ENCODE measurements at places on chromosomes 11 and 22.

GRCh38 chr22:40224702-40225101, 47.0 kb downstream of the TNRC6B start:
- no peak for DNase-seq

DNA sequence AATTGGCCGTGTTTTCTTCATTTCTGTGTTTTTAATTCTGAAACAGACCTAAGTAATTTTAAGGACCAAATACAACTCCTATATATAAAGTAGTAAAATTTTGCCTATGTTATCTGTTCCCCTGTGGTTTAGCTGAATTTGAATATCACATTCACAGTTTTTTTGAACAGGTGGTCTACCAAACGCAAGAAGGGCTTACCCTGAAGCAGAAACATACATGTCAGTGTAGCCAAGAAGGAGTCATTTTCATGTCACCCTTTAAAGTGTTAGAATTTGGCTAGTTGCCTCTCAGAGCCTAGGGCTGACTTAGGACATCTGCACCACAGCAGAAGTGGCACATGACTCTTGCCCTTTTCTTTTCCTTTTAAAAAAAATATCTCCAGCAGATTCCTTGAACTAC, 34.3 kb downstream of the MYBPC3 start:
- DNase-seq = no peak

- DNase-seq = no peak
Measured at GRCh38 chr11:95135880-95136279, 46.2 kb downstream of the ENDOD1 start.

- DNase-seq = no peak
Measured at GRCh38 chr22:43501878-43502277, 90.1 kb downstream of the MPPED1 start.

DNA sequence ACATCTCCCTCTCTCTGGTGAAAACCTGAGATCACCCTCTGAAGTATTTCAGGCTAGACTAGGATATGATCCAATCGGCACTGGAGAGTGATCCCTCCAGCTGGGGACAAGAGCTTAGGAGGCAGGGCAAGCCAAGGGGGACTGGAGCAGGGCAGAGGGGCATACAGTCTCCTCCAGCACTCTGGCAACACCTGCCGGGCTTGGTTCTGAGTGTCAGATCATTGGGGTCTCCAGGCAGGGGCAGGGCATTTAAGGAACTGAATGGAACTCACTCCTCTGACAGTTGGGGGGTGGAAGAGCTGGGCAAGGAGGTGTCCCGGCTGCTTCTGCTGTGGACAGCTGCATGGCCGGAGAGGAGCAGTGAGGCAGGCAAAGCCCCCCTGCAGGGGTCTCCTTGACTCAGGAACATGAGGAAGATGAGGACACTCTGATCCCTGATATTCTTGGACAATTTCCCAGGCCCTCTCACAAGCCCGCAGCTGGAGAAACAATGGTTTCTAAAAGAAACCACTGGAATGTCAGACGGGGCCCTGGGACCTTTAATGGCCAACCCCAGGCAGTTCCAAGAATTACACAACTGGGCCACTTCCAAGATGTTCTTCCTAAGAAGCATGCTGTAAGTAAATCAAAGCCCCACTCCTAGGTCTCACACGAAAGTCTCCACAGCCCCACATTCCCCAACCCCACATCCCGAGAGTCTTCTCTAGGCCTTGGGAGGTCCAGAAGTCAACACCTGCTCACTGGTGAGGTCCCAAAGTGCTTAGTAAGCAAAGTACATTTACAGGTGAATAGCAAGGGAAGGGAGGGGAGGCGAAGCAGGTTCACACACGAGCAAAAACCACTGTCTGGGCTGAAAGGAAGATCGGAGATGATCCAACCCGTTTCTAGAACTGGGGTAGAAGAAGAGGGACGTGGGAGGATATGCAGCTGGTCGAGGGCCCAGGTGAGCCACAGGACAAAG, 1.2 kb upstream of the CCDC86 start:
- no peak for DNase-seq

DNA sequence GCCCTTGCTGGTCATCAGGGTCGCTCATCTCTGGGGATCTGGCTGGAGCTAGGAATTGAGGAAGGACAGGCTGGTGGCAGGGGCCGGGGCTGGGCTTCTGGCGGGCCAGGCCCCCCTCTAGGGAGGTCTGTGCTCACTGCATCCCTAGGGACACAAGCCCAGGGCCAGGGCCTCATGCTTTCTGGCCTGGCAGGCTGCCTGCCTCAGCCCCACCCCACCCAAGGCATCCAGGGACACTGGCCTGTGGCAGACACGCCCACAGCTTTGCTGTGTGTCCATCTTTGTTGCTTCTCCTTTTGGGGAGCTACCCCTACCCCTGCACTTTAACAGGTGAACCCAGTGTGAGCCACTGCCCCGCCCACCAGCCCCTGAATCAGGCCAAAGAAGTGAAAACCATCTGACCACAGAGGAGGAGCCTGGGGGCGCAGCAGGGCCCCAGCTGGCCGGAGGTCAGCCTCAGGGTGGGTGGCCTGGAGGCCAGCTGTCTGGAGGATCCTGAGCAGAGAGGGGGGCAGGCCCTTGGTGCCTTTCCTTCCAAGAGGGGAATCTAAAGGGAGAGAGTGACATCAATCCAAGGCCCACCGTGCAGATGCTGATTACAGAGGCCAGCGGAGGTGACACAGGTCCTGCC, 26.8 kb upstream of the CELSR1 start:
- DNase-seq = no peak

- no peak for DNase-seq
Measured at GRCh38 chr11:78269806-78270205, 81.1 kb downstream of the USP35 start.

DNA sequence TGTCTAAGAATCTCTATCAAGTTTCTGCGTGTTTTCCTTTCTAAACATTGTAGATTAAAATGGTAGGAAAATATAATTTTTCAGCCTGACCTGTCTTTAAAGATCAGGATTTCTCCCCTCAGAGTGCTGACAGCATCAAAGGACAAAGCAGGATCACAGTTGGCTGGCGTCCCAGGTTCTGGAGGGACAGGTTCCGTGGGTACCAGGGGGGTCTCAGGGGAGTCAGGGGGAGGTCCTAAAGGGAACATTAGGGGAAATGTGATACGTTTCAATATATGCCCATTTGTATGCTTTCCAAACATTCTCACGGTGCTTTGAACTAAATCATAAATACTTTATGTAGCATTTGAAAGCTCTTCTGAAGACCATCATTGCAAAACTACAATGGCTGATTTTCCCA, 3.4 kb downstream of the MMP3 start:
- DNase-seq = no peak

- no peak for DNase-seq
Measured at GRCh38 chr11:65213322-65214211, 31.8 kb downstream of the CAPN1 start.

DNA sequence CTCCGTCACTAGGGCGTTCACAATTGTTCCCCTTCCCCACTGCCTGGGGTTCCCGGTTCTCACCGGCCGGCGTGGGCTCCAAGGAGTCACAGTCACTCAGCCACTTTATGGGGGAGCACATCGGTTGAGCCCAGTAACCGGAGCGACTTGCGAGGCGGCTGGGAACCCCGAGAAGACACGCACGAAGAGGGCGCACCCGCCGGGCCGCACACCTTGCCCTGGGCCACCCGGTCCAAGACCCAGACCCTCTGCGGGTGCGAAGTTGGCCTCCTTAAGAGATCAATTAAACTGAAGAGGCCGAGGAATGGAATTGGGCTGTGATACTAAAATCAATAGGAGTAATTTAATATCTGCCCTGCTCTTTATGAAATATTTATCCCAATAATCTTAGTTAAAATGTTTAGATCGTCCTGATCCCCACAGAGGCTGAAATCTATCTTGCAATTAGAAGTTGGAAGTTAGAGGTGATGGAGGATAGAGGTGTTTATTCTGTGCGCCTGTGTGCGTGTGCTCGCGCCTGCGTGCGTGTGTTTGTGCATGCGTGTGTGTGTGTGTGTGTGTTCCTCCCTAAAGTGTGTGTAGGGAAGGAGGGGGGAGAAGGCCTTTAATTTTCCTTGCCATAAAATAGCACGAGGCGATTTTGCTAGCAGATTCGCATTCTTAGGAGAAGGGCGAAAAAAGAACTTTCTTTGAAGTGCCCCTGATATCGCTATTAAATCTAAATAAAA, 954 bp upstream of the MN1 start:
- DNase-seq = no peak

GRCh38 chr22:28909375-28909774, 26.0 kb downstream of the ZNRF3 start:
- no peak for DNase-seq

DNA sequence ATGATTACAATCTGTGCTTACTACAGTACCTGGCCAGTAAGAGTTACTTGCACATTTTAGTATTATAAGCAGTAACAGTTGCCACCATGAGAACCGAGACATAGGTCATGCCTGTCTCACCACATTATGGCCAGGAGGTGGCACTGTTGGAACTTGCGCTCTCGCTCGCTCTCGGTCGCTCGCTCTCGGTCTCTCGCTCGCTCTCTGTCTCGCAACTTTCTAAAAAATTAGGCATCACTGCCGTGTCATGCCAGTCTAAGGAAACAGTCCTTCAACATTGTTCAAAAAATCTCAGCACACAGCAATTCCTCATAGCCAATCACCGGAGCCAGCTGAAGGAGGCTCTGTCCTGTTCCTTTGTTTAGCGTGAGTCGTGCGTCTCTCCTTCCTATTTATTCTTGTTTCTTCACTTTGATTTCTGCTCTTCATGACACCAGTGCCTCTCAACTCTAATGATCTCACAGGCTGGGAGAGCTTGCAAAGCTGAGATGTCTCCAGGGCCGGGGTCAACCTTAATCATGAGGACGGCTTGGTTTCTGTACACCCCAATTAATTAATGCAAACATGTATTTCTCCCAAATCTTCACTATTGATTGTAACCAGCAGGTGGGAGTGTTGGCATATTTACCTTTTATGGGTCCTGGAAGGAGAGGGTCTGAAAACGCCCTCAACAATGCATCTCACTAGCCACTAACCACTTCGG, 6.3 kb upstream of the ADAMTS8 start:
- no peak for DNase-seq

GRCh38 chr22:40898850-40899357, 37.0 kb upstream of the DNAJB7 start:
- DNase-seq = no peak

GRCh38 chr11:8820401-8820800, 90.6 kb upstream of the AKIP1 start:
- no peak for DNase-seq

DNA sequence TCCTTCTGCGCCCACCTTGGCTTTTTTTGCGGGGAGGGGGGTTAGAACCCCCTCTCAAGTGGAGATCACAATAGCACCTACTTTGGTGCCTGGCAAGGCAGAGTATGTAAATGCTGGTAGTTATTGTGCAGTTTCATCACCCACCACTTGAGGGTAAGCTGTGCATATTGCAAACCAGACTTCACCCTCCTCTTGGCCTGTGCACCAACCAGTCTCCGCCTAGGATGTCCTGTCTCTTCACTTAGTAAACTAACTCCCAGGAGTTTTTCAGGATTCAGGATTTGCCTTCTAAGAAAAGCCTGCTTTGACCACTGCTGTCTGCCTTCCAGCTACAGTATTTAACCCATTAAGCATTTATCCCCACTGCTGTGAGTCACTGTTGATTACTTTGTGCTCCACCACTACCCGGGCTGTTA, 2.0 kb upstream of the UBXN1 start:
- DNase-seq = no peak

DNA sequence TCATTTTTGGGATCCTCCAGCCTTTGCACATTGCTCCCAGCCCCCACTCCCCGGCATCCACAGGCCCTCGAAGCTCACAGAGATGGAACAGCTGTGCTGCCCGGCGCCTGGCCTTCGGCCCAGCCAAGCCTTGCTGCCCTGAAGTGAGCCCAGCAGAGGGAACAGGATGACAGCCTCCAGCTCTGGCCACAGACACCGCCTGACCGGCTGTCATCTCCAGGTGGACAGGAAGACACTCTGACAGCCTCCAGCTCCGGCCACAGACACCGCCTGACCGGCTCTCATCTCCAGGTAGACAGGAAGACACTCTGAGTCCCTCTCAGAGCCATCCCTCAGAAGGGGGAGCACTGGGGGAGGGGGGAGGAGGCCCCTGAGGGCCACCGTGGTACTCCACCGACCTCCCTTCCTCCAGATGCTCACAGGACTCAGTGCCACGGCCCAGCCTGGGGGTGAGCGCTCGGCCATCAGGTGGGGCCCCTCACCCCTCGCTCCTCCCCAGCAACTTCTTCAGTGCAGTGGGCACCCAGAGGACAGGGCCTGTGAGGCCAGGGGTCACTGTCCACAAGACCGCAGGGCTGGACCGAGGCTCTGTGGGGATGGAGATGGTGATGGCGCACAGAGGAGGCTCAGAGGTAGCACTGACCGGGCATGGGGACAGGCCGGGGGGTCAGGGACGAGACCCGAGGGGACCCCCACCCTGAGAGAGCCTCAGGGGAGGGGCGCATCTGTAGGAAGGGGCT, 58.6 kb downstream of the BRD1 start:
- DNase-seq = no peak

DNA sequence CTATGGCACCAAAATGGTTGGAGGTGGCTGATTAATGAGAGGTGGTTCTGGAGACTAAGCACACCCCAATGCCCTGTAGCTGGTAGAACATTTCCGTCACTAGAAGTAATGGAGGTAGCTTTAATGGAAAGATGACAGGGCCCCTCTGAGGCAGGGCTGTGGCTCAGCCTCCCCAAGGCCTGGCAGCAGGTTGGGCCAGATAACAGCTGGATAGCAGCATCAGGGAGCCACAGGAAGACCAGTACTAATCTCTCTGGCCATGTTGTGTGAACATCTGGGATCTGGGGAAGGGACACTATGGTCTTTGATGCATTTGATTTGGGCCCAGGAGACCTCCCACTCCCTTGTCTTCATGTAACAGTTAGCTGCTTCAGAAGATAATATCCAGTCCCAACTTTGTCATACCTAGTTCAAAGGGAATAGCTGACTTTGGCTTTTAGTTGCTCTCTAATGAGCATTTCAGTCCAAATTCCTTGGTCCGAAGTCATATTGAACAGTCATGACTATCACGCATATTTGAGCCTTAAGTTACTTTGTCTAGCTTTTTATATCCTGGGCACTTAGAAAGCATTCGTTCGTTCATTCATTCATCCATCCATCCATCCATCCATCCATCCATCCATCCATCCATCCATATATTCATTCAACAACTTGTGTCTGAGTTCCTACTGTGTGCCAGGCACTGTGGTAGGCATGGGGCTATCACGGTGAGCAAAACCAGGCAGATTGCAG, 53.0 kb upstream of the LMO2 start:
- no peak for DNase-seq

DNA sequence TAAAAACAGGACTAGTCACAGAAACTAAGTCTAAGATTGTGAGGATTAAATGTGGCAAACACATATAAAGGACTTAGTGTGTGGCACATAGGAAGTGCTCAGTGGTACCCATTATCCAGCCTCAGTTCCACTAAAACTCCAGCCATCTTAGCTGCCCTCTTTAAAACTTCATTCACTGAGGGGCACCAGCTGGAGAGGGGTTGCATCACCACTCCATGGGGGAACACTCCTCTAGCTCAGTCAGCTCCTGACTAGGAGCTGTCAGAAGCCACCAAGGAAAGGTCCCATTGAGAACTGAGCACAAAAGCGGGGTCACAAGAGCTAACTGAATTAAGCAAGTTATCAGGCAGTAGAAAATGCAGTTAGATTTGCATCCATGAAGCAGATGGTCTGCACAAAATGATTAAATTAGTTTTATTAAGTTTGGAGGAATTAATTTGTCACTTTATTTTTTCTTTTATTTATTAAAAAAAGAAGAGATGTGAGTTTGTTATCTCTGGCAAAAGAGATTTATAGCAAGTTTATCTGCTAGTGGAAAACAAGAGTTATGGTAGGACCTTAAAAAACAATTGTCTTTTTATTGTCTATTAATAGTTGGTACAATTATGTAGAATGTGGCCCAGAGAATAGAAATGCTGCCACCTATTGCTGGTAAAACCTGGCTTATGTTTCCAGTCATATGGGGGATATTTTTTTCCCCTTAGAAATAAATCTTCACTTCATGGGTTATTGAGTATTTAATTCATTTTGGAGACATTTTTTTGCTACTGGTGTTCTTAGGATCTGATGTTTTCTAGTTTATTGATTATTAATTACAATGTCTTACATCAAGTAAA, 95.7 kb downstream of the NAV2 start:
- no peak for DNase-seq
